Astrocyte of the cerebellum (primary cell): ENCODE measurements at places on chromosomes 13 and 19.
A peak's percentile ranks its signal among the peaks of the same experiment; 100 is the strongest.

DNA sequence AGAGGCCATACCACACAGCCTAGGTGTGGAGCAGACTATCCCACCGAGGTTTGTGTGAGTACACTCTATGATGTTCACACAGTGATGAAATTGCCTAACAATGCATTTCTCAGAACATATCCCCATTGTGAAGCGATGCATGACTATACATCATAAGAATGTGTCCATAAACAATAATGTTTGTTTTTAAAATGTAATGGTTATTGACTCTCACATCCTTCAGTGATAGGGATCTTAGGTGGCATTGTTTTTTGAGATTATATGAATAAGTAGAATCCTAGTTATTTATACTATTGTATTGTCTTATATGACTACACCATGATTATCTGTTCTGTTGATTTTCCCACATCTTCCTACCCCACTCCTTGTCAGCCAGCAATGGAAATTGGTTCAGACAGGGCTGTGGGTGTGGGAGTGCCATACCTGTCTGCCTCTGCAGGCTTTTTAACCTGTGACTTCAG is 13.6 kb downstream of the CCNA1 start:
- DNase-seq = no peak

GRCh38 chr13:28022848-28023518 is 34.5 kb upstream of the URAD start:
- no peak for DNase-seq

DNA sequence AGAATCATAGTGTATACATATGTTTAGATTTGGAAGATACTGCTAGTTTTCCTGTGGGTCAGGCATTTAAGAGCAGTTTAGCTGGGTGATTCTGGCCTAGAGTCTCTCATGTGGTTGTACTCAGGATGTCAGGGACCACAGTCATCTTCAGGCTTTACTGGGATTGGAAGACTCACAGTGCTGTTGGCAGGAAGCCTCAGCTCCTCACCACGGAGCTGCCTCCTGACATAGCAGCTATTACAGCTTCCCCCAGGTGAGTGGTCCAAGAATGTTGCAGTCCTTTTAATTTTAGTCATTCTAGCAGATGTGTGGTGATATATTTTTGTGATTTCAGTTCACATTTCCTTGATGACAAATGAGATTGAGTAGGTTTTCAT is 16.9 kb upstream of the GPR18 start:
- peak; percentile 92 for DNase-seq

DNA sequence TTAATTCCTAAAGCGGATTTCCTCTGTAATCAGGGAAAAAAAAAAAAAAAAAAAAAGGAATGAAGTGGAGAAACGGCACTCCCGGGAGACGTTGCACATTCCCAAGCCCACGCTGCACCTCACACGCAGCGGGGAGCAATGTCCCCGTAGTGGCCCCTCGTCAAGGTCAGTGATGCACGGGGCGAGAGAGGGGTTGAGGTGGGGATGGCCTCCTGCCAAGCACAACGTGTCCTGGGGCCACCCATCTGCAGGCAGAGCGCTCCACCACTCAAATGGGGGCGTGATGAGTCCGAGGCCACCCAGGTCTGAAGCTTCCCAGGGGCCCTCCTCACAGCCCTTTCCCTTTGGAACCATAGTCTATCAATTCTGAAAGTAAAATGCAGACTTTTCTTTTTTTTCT is 15.1 kb downstream of the PLK5 start:
- DNase-seq = no peak

- DNase-seq = no peak
Measured at GRCh38 chr13:73092829-73093228, 34.0 kb downstream of the KLF5 start.

DNA sequence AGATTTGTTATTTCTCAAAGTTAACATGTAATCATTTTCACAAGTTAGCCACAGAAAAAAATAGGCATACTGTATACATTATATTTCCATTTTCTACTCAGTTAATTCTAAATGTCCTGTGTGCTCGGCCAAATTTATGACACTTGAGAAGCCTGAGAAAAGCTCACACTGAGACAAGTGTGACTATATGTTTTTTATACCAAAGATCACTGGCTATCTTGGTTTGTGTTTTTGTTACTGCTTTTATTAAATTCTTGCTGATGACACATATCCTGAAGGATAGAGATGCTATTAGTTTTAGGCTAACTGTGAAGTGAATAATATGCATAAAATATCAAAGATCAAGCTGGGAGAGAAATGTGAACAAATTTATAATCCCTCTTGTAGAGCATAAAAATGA is 49.3 kb upstream of the IL17D start:
- no peak for DNase-seq

GRCh38 chr19:7690779-7691258 is 10.2 kb downstream of the TRAPPC5 start:
- DNase-seq = no peak
